A549 treated with CpdA at 1 μM for 4 hours (cell line): ENCODE measurements at places on chromosomes 6 and 20. TPM values are rescaled to one million over a fixed set of nuclear protein-coding genes. Genes with fewer than 3 reads are reported as not detected.

The FAXC gene
- total RNA-seq: 6.4 to 8.1 TPM (median 6.8 TPM) in 5 replicates

The SLC12A5 gene
- total RNA-seq: 11.6 to 15.4 TPM (median 14.4 TPM) in 5 replicates

The RBPJL gene
- total RNA-seq: not detected in 5 replicates

The APMAP gene
- 145 to 165 TPM (median 161 TPM) in 5 replicates for total RNA-seq

The TRERF1 gene
- 6.8 to 8.8 TPM (median 8.0 TPM) in 5 replicates for total RNA-seq

The OPRM1 gene
- total RNA-seq: not detected in 5 replicates

The HTR1B gene
- 0.07 to 0.13 TPM in 2 of 5 replicates, not detected in the others for total RNA-seq

The CENPW gene
- 34.4 to 45.0 TPM (median 42.2 TPM) in 5 replicates for total RNA-seq

The CST5 gene
- total RNA-seq: not detected in 5 replicates

The FAM217A gene
- total RNA-seq: not detected in 5 replicates

The FOXA2 gene
- 12.1 to 20.9 TPM (median 18.2 TPM) in 5 replicates for total RNA-seq

The ELOVL4 gene
- 1.5 to 2.0 TPM (median 1.7 TPM) in 5 replicates for total RNA-seq

The RNF182 gene
- 3.0 to 3.5 TPM (median 3.4 TPM) in 5 replicates for total RNA-seq

The HLA-DOB gene
- total RNA-seq: 0.10 to 0.29 TPM (median 0.22 TPM) in 3 of 5 replicates, not detected in the others

The ELOVL2 gene
- total RNA-seq: 6.6 to 7.5 TPM (median 6.9 TPM) in 5 replicates

The BPI gene
- not detected in 5 replicates for total RNA-seq

The TNFRSF6B gene
- 0.47 to 1.2 TPM (median 0.85 TPM) in 5 replicates for total RNA-seq

The EYS gene
- 0.08 to 0.14 TPM in 2 of 5 replicates, not detected in the others for total RNA-seq

The UBD gene
- 0.51 to 1.2 TPM (median 0.61 TPM) in 5 replicates for total RNA-seq

The SLC26A8 gene
- not detected in 5 replicates for total RNA-seq

The COL12A1 gene
- total RNA-seq: 4.6 to 7.0 TPM (median 5.2 TPM) in 5 replicates

The VGLL2 gene
- total RNA-seq: not detected in 5 replicates

The ADISSP gene
- 99.4 to 165 TPM (median 148 TPM) in 5 replicates for total RNA-seq

The OGFRL1 gene
- total RNA-seq: 5.6 to 10.1 TPM (median 6.1 TPM) in 5 replicates

The MICB gene
- 6.6 to 8.6 TPM (median 7.7 TPM) in 5 replicates for total RNA-seq

The OR2H2 gene
- not detected in 5 replicates for total RNA-seq

The WFDC12 gene
- total RNA-seq: not detected in 5 replicates

The RAB44 gene
- 0.03 to 0.06 TPM (median 0.05 TPM) in 3 of 5 replicates, not detected in the others for total RNA-seq

The LY86 gene
- not detected in 5 replicates for total RNA-seq

The MYBL2 gene
- total RNA-seq: 72.2 to 81.5 TPM (median 78.1 TPM) in 5 replicates

The SYNDIG1 gene
- 1.5 to 2.2 TPM (median 2.0 TPM) in 5 replicates for total RNA-seq

The CLDN20 gene
- not detected in 5 replicates for total RNA-seq

The GPR6 gene
- total RNA-seq: not detected in 5 replicates

The B3GAT2 gene
- total RNA-seq: 0.03 to 0.07 TPM (median 0.05 TPM) in 5 replicates

The FUCA2 gene
- 52.7 to 58.0 TPM (median 54.5 TPM) in 5 replicates for total RNA-seq

The APCDD1L gene
- 0.06 to 0.09 TPM (median 0.07 TPM) in 5 replicates for total RNA-seq

The OXT gene
- total RNA-seq: not detected in 5 replicates
